Natural killer cell treated with Interleukin-12 subunit alpha and Interleukin-12 subunit beta and Interleukin-15 and Interleukin-18, amount 100 ng/mL, for 72 hours (primary cell): ENCODE measurements at places on chromosomes 1 and 21. TPM values are rescaled to one million over a fixed set of nuclear protein-coding genes. Genes with fewer than 3 reads are reported as not detected.

Gene RBM11
- not detected for total RNA-seq

Gene YBX1
- 670 TPM for total RNA-seq

Gene SLC6A17
- not detected for total RNA-seq

Gene SPRR2F
- not detected for total RNA-seq

Gene RALGPS2
- total RNA-seq, result 3.8 TPM

Gene GCSAML
- 0.57 TPM for total RNA-seq

Gene OR6N2
- not detected for total RNA-seq

Gene HSPB7
- not detected for total RNA-seq

DNA sequence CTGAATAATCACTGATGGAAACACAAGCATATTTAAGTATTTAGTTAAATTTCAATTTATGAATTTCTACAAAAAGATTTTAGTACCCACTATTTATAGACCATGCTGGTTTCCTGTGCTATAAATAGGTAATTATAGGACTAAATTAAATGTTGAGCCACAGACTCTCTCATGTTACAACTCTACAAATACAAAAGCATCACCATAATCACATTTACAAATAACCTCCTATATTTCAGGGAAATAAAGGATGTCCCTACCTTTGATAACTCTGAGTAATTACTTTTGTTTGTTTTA lies 32.6 kb upstream of the CCDC190 start:
- H3K4me1 ChIP-seq, result no peaks in the 10 kb centered on the region
- no peak overlapping the region for H3K27ac ChIP-seq
- peaks cover 19% of the 10 kb centered on the region for H3K27me3 ChIP-seq
- no peak overlapping the region for H3K4me3 ChIP-seq
- DNase-seq, result no peak

GRCh38 chr1:155210314-155211104 lies 2.0 kb downstream of the MTX1 start:
- peaks cover 23% of the 10 kb centered on the region for H3K4me1 ChIP-seq
- DNase-seq, result no peak
- H3K27me3 ChIP-seq, result no peaks in the 10 kb centered on the region
- no peak overlapping the region for H3K27ac ChIP-seq
- no peak overlapping the region for H3K4me3 ChIP-seq

DNA sequence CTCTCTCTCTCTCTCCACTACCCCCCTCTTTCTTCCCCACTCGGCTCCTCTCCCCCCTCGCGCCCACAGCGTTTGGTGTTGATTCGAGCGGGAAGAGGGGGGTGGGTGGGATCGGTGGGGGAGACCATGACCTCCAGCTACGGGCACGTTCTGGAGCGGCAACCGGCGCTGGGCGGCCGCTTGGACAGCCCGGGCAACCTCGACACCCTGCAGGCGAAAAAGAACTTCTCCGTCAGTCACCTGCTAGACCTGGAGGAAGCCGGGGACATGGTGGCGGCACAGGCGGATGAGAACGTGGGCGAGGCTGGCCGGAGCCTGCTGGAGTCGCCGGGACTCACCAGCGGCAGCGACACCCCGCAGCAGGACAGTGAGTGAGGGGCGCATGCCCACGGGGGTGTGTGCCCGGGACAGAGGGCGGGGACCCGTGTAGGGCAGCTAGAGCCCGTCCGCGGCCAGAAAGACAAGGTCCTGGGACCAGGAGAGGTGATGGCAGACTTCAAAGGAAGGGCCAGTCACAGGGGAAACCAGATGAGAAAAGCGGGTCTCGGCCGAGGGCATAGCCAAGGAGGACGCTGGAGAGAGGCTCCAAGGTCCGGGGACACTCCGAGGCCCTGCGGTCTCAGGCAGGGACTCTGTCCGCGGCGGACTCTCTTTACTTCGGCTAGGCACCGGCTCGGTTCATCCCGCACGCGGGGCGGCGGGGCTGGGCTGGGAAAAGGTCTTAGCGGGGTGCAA lies at the start of gene PRRX1:
TSS of gene PRRX1 (plus strand) at position 39 of the 735 bp plus-strand sequence. CDS start at position 127, 88 bp downstream.
- peaks cover 7% of the 10 kb centered on the region for H3K4me1 ChIP-seq
- H3K27me3 ChIP-seq, result peaks cover 70% of the 10 kb centered on the region
- DNase-seq, result no peak
- no peak within 1 kb of the TSS for H3K27ac ChIP-seq
- H3K36me3 ChIP-seq, result no peaks in the 10 kb centered on the region
- H3K4me3 ChIP-seq, result no peak within 1 kb of the TSS

DNA sequence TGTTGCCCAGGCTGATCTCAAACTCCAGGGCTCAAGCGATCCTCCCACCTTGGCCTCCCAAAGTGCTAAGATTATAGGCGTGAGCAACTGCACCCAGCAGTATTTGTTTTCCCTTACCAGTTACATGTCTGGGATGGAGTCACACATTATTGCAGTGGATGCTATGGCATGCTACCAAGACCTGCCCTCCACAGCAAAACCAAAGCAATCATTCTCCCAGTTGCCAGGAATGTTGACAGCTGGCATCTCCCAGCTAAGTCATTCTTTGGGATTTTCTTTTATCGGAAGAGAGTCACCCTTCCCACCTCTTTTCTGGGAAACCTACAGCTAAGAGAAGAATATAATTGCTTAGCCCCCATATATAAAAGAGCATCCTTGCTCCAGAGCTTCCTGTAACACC lies 49.4 kb upstream of the RGS7 start:
- H3K27me3 ChIP-seq, result peaks cover 13% of the 10 kb centered on the region
- H3K4me3 ChIP-seq, result no peak overlapping the region
- DNase-seq, result no peak
- H3K27ac ChIP-seq, result no peak overlapping the region
- H3K36me3 ChIP-seq, result no peaks in the 10 kb centered on the region

DNA sequence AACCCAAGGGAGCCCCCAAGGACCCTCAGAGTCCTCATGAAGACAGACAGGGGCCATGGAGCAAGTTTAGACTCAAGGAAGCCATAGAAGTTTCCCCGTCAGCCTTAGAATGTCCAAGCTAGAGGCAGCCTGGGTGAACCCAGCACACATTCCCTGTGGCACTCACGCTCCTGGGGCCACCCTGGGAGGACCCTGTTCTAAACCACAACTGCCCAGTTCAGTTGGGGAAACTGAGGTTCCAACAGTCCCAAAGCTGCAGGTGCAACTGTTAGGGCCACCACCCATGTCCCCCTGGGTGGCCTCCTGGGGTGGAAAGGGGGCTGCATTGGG lies 9.3 kb downstream of the WNT3A start:
- no peak overlapping the region for H3K27ac ChIP-seq
- H3K36me3 ChIP-seq, result no peaks in the 10 kb centered on the region

- peak overlapping the region; percentile 84 for H3K4me3 ChIP-seq
- peak; percentile 92 for DNase-seq
- peaks cover 13% of the 10 kb centered on the region for H3K4me1 ChIP-seq
- H3K36me3 ChIP-seq, result no peaks in the 10 kb centered on the region
- H3K27me3 ChIP-seq, result no peaks in the 10 kb centered on the region
These were observed 13.9 kb upstream of the DDI2 start for GRCh38 chr1:15603050-15603965.

- DNase-seq, result no peak
- H3K27ac ChIP-seq, result peak overlapping the region; percentile 99
- peak overlapping the region; percentile 85 for H3K4me3 ChIP-seq
- peaks cover 39% of the 10 kb centered on the region for H3K4me1 ChIP-seq
- peaks cover 18% of the 10 kb centered on the region for H3K36me3 ChIP-seq
- H3K27me3 ChIP-seq, result no peaks in the 10 kb centered on the region
These were observed 2.0 kb downstream of the TMEM183A start for GRCh38 chr1:203009185-203009584.

DNA sequence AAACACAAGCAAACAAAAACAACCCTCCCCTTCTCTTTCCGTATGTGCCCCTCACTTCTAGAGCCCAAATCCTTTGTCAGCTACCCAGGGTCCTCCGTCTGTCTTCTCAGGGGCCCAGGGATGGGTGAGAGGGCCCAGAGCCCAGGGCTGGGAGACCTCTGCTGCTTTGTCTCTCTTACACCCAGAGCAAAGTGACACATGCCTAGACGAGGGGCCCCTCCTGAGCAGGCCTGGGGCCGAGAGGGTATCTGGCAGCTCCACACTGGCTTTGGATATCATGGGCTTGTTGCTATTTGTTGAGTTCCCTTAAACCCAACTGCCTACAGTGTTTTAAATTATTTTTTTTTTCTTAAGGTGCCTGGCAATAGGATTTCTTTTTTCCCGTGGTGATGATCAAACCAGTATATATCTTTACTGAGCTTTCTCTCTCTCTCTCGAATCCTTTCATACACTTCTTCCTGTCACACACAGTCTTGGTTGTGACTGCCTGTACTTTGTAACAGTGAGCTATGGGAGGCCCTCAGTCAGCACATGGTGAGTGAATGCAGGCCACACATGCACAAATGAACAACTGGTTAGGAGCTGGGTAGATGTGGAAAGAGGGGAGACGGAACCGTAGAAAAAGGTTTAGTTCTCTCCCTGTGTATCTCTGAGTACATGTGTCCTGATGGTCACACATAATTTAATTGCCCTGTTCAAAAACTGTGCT lies 14.5 kb downstream of the RASSF5 start:
- H3K27me3 ChIP-seq, result no peaks in the 10 kb centered on the region
- DNase-seq, result no peak
- no peak overlapping the region for H3K27ac ChIP-seq

- DNase-seq, result no peak
- no peak overlapping the region for H3K4me3 ChIP-seq
- H3K36me3 ChIP-seq, result no peaks in the 10 kb centered on the region
- no peaks in the 10 kb centered on the region for H3K4me1 ChIP-seq
- no peaks in the 10 kb centered on the region for H3K27me3 ChIP-seq
- H3K27ac ChIP-seq, result no peak overlapping the region
These were observed 225.5 kb upstream of the ADAMTS5 start for GRCh38 chr21:27192281-27192949.

DNA sequence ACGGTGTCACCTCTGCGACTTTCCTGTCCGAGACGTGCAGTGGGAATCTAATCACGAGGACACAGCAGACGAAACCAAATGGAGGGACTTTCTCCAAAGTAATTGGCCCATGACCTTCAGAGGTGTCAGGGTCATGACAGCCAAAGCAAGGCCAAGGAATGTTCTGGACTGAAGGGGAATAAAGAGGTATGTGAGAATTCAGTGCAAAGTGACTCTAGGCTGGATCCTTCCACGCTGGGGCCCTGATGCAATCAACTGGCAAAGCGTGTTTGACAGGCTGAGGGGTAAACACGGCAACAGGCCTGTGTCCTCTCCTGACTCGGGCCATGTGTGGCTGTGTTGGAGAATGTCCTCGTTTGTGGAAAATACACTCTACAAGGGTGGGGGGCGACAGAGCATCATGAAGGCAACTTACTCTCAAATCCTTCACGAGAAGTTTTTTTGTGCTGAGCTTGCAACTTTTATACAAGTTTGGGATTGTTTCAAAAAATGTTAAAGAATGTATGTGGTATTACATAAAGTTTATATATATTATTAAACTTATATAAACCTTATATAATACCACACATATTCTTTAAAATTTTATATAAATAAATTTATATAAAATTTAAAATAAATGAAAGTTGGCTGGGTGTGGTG lies 1.7 kb downstream of the CFAP74 start:
- H3K27me3 ChIP-seq, result peaks cover 31% of the 10 kb centered on the region
- no peaks in the 10 kb centered on the region for H3K4me1 ChIP-seq
- H3K36me3 ChIP-seq, result no peaks in the 10 kb centered on the region
- no peak overlapping the region for H3K4me3 ChIP-seq
- H3K27ac ChIP-seq, result no peak overlapping the region

GRCh38 chr1:172537827-172538391 lies 5.0 kb downstream of the SUCO start:
- peaks cover 51% of the 10 kb centered on the region for H3K4me1 ChIP-seq
- DNase-seq, result no peak
- H3K36me3 ChIP-seq, result peaks cover 5% of the 10 kb centered on the region
- no peak overlapping the region for H3K27ac ChIP-seq

DNA sequence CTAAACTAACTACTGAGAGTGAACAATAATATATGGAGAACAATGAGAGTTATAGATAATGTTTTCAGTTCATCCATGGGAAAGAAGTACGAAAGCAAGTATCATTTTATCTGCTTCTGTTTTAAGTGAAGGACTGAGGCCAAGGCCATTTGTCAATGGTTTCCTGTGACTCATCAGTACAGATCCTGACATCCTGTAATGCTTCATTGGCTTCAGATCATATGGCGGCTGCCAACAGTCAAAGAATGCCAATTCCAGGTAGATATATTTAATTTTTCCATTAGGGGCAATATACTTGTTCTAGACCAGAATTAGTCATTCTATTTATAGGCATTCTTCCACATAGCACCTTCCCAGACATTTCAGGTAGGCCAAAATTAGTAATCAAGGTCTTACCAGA lies 97.3 kb downstream of the USH2A start:
- no peak for DNase-seq
- no peaks in the 10 kb centered on the region for H3K4me1 ChIP-seq
- H3K27me3 ChIP-seq, result no peaks in the 10 kb centered on the region
- H3K36me3 ChIP-seq, result no peaks in the 10 kb centered on the region
- H3K4me3 ChIP-seq, result no peak overlapping the region
- no peak overlapping the region for H3K27ac ChIP-seq

DNA sequence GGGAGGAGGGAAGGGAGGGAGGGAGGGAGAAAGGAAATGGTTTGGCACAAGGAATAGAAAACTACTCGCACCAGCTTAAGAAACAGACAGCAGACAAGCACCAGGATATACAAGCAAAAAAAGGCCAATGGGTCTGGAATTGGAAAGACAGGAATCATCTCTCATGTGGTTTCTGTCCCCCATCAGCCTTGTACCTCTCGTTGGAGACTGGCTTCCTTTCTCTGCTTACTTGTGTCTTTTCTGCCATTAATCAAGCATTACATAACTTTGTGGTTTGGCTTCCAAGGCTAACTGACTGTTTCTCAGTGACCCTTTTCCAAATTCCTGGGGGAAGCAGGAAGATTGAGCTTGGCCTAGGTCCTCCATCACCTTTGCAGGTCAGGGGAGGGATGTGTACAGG lies 11.8 kb upstream of the RALGPS2 start:
- peaks cover 57% of the 10 kb centered on the region for H3K27me3 ChIP-seq
- no peaks in the 10 kb centered on the region for H3K36me3 ChIP-seq
- no peak overlapping the region for H3K27ac ChIP-seq
- DNase-seq, result no peak

GRCh38 chr1:106022312-106022902 lies 1034.1 kb upstream of the PRMT6 start:
- H3K27ac ChIP-seq, result no peak overlapping the region
- DNase-seq, result no peak
- H3K4me3 ChIP-seq, result no peak overlapping the region
- H3K4me1 ChIP-seq, result no peaks in the 10 kb centered on the region
- H3K36me3 ChIP-seq, result no peaks in the 10 kb centered on the region

GRCh38 chr1:200336901-200337391 lies 72.9 kb downstream of the ZNF281 start:
- no peak overlapping the region for H3K27ac ChIP-seq
- no peak for DNase-seq
- H3K36me3 ChIP-seq, result no peaks in the 10 kb centered on the region
- H3K4me1 ChIP-seq, result peaks cover 13% of the 10 kb centered on the region
- no peak overlapping the region for H3K4me3 ChIP-seq

- peaks cover 26% of the 10 kb centered on the region for H3K36me3 ChIP-seq
- no peak overlapping the region for H3K27ac ChIP-seq
- H3K27me3 ChIP-seq, result no peaks in the 10 kb centered on the region
- no peaks in the 10 kb centered on the region for H3K4me1 ChIP-seq
- DNase-seq, result no peak
These were observed 320.4 kb downstream of the RWDD3 start for GRCh38 chr1:95554408-95554807.
